Stimulated activated CD4-positive, alpha-beta T cell treated with anti-CD3 and anti-CD28 coated beads, Interleukin-12 subunit alpha, Interleukin-12 subunit beta, amount 100 ng/mL, for 24 hours (primary cell): ENCODE measurements at places on chromosomes 1 and 21.

- no peak for DNase-seq
Observed at GRCh38 chr1:31750858-31751510, 13.2 kb downstream of the ADGRB2 start.

DNA sequence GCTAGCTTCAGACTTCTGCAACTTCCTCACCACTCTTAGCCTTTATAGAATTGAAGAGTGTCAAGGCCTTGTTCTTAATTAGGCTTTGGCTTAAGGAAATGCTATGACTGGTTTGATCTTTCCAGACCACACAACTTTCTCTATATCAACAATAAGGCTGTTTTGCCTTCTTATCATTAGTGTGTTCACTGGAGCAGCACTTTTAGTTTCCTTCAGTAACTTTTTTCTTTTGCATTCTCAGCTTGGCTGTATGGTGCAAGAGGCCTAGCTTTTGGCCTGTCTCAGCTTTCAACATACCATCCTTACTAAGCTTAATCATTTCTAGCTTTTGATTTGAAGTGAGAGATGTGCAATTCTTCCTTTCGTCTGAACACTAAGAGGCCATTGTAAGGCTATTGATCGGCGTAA, 8.6 kb downstream of the PRKACB start:
- DNase-seq = no peak

GRCh38 chr1:60866917-60867531, 215.3 kb upstream of the NFIA start:
- no peak for DNase-seq

DNA sequence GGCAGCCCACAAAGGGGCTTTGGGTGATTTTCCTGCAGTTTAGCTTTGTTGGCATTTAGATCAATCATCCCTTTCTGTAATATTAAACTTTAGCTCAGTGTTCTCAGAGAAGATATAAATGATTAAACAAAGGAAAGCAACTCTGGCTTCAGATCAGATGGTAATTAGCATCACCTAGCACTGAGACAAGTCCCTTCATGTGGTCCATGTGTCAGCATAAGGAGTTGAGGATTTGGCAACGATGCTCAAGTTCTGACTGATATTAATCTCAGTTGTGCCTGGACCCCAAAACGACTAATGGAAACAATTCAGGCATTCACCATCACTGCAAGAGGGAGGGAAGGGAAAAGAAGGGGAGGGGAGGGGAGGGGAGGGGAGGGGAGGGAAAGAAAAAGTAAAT, 60.4 kb downstream of the SEC16B start:
- DNase-seq = no peak

DNA sequence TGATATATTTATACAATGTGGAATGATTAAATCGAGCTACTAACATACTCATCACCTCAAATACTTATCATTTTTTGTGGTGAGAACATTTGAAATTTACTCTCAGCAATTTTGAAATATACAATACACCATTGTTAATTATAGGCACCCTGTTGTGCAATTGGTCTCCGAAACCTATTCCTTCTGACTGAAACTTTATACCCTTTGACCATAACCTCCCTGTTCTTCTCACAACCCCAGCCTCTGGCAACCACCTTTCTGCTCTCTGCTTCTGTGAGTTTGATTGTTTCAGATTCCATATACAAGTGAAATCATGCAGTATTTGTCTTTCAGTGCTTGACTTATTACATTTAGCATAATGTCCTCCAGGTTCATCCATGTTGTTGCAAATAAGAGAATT, 49.5 kb downstream of the SETD4 start:
- no peak for DNase-seq

GRCh38 chr1:20601129-20601825, 12.4 kb downstream of the CDA start:
- DNase-seq = no peak

DNA sequence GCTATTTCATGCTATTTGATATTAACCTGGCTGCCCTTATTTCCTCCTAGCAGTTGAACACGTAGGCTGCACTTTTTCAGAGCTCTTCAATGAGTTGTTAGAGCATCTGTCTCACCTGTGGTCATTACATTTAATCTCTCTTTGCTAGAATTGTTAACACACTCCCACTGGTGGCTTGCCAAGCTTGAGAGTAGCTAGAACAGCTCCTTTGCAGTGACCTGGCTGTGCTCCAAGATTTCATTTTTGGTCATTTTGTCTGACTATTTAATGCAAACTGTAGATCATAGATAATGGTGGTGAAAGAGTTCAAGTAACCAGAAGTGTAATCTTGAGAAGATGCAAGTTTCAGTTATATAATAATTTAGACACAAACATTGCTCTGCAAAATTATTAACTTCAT, 105.6 kb downstream of the LRRC7 start:
- no peak for DNase-seq

DNA sequence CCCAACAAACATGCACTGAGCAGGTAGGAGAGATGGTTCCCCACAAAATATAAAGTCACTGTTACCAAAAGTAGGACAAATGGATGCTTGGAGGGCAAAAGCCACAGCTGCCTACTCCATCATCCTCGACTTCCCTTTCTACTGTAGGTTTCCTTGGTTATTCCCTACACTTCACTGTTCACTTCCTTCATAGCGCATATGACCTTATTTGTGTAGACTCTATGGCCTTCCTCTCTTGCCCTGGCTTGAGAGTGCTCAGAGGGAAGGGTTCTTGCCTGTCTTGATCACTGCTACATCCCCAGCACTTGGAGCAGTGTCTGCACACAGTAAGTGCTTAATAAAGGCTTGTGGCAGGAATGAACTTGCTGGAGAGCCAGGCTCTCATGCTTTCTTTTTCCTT, 14.6 kb upstream of the TRNP1 start:
- no peak for DNase-seq

DNA sequence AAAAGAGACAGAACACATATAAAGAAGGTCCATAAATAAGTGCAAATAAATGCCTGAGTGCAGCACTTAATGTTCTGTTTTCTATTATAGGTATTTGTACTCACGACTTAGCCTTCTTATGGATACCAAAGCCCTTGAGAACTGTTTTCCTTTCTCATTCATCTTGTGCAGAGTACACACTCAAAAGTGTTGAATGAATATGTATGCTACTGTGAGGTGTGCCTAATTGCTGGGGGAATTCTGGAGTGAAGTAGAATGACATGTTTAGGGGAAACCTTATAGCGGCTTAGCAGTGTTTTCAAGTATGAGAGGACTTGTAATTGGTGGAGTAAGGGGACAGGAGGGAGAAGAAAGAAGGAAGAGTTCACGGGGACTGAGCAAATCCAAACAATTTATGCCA, 157.6 kb downstream of the CACNA1E start:
- no peak for DNase-seq

- DNase-seq = no peak
Observed at GRCh38 chr21:45889256-45889655, 92.3 kb upstream of the COL6A1 start.

GRCh38 chr1:41633764-41634163, 149.3 kb upstream of the EDN2 start:
- DNase-seq = no peak

DNA sequence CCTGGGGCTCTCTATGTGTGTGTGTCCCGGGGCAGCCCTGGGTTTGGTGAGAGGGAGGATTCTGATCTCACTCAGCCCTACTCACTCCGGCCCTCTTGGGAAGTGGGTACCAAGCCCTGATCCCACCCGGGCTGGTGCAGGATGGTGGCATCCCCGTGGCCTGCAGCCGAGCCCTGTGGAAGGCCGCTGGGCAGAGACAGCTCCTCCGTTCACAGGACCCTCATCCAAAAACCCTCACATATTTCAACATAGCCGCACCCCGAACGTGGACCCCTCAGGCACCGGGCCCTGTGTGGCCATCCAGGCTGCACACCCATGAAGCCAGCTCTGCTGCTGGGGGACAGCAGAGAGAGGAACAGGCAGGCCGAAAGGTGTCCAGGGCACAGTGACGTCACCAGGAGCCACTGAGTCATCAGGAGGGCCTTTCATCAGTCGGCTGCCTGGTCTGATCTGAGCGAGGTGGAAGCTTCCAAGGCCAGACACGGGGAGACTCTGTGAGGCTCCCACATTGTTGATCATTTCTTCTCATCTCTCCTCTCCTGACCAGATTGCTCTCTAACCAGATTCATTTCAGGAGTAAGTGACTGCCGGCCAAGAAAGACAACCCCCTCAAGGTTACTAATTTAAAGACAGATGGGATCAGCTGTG, 16.2 kb upstream of the GPR157 start:
- no peak for DNase-seq

- no peak for DNase-seq
Observed at GRCh38 chr1:65471213-65471833, 50.9 kb downstream of the LEPR start.

- no peak for DNase-seq
Observed at GRCh38 chr1:235151033-235151432, 10.0 kb downstream of the RBM34 start.

- DNase-seq = no peak
Observed at GRCh38 chr1:32330558-32331151, 5.4 kb downstream of the MARCKSL1 start.

DNA sequence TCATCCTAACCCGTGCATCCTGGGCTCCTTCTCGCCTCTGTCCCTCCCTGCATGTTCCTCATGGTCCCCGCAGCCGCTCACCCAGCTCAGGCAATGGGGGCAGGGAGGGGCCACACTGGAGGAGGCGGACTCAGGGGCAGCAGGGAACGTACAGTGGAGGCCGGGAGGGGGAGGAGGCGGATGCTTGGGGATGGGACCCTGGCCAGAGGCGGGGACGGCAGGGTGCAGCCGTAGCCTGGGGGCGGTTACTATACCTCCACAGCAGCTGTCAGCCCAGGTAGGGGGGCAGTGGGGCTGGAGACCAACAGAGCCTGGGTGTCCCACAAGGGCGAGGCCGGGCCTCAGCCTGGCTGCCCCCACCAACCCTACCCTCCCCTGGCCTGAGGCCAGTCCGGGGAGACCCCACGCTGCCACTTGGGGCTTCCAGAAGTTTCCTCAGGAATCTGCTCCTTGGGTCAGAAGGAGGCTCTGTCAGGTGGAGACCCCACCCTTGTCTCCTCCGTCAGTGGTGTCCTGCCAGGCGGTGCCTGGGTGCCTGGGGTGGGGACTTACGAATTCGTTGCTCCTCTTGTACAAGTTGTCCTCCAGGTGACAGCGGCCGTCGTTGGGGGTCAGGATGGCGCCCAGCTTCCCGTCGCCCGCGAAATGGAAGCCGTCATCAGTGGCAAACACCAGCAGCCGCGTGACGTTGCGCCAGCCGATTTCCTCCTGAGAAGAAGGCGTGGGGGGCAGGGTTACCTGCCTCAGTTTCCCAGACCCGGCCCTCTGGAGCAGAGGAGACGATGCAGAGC, 20.7 kb downstream of the ITGB2 start:
- no peak for DNase-seq

- no peak for DNase-seq
Observed at GRCh38 chr1:3714284-3714741, 37.9 kb upstream of the CCDC27 start.

GRCh38 chr1:67948151-67949080, 102.0 kb downstream of the DIRAS3 start:
- no peak for DNase-seq

- no peak for DNase-seq
Observed at GRCh38 chr1:233465745-233466343, 138.3 kb downstream of the MAP3K21 start.

DNA sequence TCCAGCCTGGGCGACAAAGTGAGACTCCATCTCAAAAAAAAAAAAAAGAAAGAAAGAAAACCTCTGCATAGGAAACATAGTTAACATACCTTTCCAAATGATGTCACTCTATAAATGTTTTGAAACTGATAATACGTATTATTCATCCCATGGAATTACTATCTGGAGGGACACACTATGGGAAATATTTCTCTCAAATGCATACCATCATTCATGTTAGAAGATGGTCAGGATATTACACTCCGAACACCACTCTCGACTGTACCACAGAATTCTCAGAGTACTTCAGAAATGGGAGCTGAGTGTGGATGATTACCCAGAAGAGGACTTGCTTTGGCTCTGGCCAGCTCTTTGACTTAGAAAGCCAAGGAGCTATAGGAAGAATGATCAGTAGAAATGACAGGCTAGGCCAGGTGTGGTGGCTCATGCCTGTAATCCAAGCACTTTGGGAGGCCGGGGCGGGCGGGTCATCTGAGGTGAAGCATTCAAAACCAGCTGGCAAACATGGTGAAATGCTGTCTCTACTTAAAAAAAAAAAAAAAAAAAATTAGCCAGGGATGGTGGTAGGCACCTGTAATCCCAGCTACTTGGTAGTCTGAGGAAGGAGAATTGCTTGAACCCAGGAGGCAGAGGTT, 5.2 kb upstream of the LIN28A start:
- DNase-seq = no peak

DNA sequence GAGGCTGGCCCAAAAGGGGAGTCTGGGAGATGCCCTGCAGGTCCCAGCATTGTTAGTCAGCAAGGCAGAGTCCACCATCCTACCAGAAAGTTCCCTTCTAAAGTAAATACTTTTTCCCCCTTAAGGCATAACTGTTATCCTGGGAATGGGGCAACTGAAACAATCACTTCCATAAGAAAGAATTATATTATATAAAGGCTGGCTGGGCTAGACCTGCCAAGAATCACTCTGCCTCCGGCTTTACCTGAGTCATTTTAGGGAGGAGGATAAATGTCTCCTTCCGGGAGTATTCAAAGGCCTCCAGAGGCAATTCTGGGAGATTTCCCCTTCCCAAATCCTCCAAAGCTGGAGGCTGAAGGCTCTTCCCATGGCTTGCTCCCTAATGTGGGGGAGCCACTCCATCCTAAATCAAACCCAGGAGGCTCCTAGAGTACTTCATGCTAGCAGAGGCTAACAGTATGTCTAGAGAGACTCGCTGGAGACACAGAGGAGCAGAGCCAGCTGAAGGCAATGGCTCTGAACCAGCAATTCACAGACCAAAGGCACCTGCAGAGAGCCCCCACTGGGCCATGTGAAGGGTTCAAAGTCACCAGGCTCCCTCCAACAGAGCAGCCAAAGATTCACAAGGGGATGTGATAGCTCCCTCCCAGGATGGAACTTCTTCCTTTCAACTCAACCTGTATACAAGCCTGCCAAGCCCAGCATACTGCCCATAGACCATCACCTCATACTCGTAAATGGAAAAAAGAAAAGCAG, 116.0 kb downstream of the ASTN1 start:
- DNase-seq = no peak

DNA sequence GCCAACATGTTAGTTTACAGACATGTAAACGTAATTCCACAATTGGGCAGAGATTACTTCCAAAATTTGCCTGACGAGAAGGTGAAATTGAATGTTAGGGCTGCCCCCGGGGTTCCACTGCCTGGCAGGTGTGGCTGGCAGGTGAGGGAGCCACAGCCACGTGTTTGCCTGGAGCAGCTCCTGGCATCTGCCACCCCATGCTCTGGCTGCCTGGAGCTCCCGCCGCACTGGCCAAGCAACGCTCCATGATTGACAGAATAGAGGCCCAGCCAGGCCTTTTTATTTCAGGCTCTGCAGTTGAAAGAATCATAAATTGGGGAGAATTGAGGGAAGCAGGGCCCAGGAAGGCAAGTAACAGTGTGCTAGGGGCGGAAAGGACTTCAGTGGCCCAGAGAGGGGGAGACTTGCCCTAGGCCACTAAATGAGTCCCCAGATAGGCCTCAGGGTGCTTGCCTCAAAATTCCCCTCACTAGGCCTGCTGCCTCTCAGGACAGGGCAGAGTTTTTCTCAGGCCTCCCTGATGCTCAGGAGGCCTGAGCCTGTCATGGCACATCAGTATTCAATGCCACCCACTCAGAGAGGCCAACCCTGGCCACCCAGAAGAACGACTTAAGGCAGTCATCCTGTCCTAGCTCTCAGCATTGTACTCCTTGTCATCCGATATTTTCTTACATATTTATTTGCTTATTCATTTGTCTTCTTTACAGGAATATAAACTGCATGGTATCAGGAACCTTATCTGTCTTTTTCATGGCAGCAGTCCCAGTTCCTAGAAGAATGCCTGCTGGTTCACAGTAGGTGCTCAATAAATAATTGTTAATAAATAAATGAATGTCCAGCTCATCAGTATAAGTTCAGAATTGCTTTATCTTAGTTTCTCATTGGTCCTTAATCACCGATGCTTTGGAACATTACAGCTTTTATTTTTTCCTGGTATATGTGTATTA, 16.6 kb upstream of the S1PR1 start:
- no peak for DNase-seq
